ENCODE measurements at places on chromosomes 2 and 18.

- no peak for DNase-seq
These were observed 19.4 kb downstream of the RRM2 start for GRCh38 chr2:10141736-10142639.

GRCh38 chr2:47735912-47736311, 47.0 kb upstream of the MSH6 start:
- DNase-seq: no peak

GRCh38 chr2:207397917-207398655, 131.7 kb upstream of the CREB1 start:
- no peak for DNase-seq

- DNase-seq: no peak
These were observed 168.0 kb downstream of the SPP2 start for GRCh38 chr2:234218266-234219045.

DNA sequence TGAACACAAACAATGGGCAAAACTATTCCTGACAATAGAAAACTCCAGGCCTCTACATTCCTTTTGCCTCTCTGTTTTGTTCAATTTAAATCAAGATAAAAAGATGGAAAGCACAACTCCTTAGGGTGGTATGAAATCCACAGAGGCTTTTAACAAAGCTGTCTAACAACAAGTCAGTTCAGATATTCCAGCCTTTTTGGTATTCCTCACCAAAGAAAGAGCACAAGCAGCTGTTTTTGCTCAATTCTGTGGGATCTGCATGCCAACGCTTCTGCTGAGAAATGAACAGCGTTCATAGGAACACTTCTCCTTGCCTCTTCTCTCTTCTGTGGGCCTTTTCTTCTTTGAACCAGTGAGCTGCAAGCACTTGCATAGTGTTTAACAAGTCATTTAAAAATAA, 411.6 kb upstream of the TCF4 start:
- no peak for DNase-seq

- no peak for DNase-seq
These were observed 42.9 kb downstream of the ZNF385B start for GRCh38 chr2:179818546-179818945.

- DNase-seq: no peak
These were observed 965.6 kb upstream of the NRXN1 start for GRCh38 chr2:51997571-51997970.

- no peak for DNase-seq
These were observed 29.3 kb downstream of the CDH20 start for GRCh38 chr18:61362511-61362910.

- no peak for DNase-seq
These were observed 19.6 kb downstream of the ANKMY1 start for GRCh38 chr2:240538031-240538780.

DNA sequence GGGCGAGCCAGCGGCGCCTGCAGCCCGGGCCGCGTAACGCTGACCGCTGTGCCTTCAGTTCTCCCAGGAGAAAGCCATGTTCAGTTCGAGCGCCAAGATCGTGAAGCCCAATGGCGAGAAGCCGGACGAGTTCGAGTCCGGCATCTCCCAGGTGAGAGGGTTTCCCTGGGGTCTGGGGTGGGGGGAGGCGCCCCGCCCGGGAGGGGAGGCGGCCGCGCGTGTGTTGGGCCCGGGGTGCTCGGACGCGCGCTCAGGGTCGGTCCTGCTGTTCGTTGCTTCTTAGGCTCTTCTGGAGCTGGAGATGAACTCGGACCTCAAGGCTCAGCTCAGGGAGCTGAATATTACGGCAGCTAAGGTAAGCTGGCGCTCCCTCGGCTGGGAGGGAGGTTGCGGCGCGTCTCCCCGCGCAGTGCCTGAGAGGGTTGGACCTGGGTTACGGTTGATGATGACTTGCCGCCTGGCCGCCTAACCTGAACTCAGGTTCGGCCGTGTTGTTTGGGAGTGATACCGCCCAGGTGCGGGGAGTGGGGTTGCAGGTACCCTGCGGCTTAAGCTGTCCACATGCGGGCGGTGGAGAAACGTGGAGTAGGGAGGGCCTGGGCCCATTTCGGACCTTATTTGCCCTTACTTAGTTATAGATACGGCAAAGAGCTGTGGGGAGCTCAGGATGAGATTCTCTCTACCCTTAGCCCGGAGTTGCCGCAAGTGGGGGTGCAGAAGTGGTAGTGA, 638 bp downstream of the RPS7 start:
- no peak for DNase-seq

GRCh38 chr2:128310761-128311160, 7.9 kb downstream of the HS6ST1 start:
- no peak for DNase-seq
